Bronchial epithelial cell (primary cell): ENCODE measurements at places on chromosomes 7 and 10. TPM values are rescaled to one million over a fixed set of nuclear protein-coding genes. Genes with fewer than 3 reads are reported as not detected.

Gene SHOC2
- total RNA-seq: 30.3 and 52.9 TPM in 2 replicates

Gene ANKRD2
- total RNA-seq: 0.26 TPM in 2 replicates

Gene OR2A42
- not detected in 2 replicates for total RNA-seq

Gene TAS2R3
- 3.9 and 7.6 TPM in 2 replicates for total RNA-seq

Gene NPSR1
- total RNA-seq: not detected in 2 replicates

Gene KCNMA1
- total RNA-seq: 15.8 and 16.3 TPM in 2 replicates

Gene RBM20
- 1.8 TPM in 1 of 2 replicates, not detected in the other for total RNA-seq

Gene BMPR1A
- total RNA-seq: 29.6 and 32.6 TPM in 2 replicates

Gene LRRTM3
- not detected in 2 replicates for total RNA-seq

Gene C10orf67
- 0.26 TPM in 1 of 2 replicates, not detected in the other for total RNA-seq

Gene SLC16A9
- total RNA-seq: 2.9 and 7.8 TPM in 2 replicates

Gene ITPRIP
- 12.9 and 30.7 TPM in 2 replicates for total RNA-seq

Gene NRG3
- total RNA-seq: not detected in 2 replicates

Gene PSD
- total RNA-seq: under 0.01 and 0.51 TPM in 2 replicates

Gene EVX1
- not detected in 2 replicates for total RNA-seq

Gene SORBS1
- under 0.01 and 0.13 TPM in 2 replicates for total RNA-seq
